ENCODE measurements at places on chromosomes 2 and 18. TPM values are rescaled to one million over a fixed set of nuclear protein-coding genes. Genes with fewer than 3 reads are reported as not detected.

RFTN2 gene
- total RNA-seq: 2.3 TPM

GRCh38 chr2:231297108-231297908 is 98.2 kb upstream of the B3GNT7 start:
- DNase-seq: peak; percentile 54
- no peaks in the 10 kb centered on the region for H3K27me3 ChIP-seq
- no peak overlapping the region for H3K4me3 ChIP-seq
- 0 out of 2 replicates have a peak, but pooled peaks cover 2% of the 10 kb centered on the region for H3K4me1 ChIP-seq

DNA sequence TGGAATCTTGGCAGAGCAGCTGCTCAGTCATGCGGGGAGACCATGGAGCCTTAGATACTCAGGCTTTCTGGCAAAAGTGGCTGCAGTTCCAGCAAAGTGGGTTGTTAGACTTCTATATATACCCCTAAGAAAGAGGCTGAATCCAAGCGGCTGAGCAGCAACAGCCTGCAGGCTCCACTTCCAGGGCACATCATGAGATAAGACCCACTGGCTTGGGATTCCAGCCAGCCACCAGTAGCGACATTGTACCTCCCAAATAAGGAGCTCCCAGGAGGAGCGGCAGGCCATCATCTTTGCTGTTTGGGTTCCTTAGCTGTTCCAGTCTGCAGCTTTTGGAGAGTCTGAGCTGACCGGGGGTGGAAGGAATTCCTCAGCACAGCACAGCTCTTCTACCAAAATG is 150.3 kb upstream of the ST6GAL2 start:
- H3K4me1 ChIP-seq: no peaks in the 10 kb centered on the region
- no peaks in the 10 kb centered on the region for H3K27me3 ChIP-seq
- H3K27ac ChIP-seq: no peak overlapping the region
- H3K4me3 ChIP-seq: no peak overlapping the region

GRCh38 chr2:240628808-240629618 is 3.7 kb downstream of the GPR35 start:
- no peak overlapping the region for H3K4me3 ChIP-seq
- H3K4me1 ChIP-seq: peaks cover 2% of the 10 kb centered on the region
- no peaks in the 10 kb centered on the region for H3K36me3 ChIP-seq
- H3K27ac ChIP-seq: no peak overlapping the region

GRCh38 chr2:83613178-83613577 is 845.9 kb downstream of the SUCLG1 start:
- no peak overlapping the region for H3K27ac ChIP-seq
- no peak overlapping the region for H3K4me3 ChIP-seq
- no peaks in the 10 kb centered on the region for H3K27me3 ChIP-seq
- no peaks in the 10 kb centered on the region for H3K36me3 ChIP-seq
- H3K4me1 ChIP-seq: no peaks in the 10 kb centered on the region

DNA sequence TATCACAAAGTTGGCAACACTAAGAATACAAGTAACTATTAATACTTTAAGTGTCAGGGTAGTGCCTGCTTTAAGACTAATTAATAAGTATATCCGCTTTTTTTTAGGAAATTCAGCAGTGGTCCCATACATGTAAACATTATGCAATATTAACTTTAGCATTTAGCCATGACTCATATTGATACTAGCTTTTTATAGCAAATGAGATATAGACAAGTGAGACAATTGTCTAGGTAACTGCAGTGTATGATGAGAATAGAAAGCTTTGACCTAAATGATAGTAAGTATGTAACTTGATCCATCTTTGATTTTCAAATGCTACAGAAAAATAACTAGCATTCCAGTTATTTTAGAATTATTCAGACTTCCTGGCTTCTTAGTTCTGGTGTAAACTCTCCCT is 27.4 kb upstream of the VRK2 start:
- H3K4me1 ChIP-seq: 0 out of 2 replicates have a peak, but pooled peaks cover 2% of the 10 kb centered on the region
- no peak overlapping the region for H3K4me3 ChIP-seq
- DNase-seq: peak; percentile 17
- no peaks in the 10 kb centered on the region for H3K36me3 ChIP-seq

TRIM43 gene
- total RNA-seq: not detected

DNA sequence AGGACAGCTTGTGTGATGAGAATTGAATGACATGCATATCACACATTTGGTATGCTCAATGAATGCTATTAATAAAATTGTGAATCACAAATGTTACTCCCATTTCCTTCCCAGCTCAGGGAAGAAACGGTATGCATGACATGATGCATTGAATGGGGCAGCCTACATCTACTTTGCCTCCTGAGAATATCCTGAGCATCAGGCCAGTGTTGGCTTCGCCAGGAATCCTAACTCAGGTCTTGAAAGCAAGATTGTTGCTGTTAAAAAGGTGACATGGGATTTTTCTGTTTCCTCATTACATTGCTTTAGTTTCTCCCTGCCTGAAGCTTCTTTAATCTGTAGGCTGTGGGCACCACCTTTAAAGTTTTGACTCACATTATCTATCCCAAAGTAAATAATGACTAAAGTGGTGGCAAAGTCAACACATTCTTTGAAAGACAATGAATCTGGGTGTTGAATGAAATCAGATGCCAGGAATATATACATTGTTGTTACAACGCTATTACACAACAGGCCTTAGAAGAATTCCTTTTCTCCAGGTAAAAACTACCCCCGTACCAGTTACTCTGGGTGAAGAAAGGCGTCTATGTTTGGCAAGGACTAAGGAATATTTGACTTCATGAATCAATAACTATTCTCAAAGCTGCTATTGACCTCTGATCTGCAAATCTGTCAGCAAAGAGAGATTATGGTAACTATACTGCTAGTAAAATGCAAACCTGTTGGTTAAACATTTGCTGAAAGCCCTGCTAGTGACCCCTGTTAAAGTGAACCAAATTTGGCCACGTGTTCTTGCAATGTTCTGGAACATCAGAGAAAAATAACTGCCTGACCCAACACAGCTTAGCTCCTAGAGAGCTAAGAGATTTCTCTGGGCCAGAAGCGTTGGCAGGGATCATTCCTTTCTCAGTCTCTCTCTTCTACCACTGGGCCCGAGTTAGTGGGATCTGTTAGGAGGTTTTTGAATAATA is 30.5 kb upstream of the NEDD4L start:
- H3K27me3 ChIP-seq: no peaks in the 10 kb centered on the region
- no peak overlapping the region for H3K4me3 ChIP-seq
- H3K36me3 ChIP-seq: no peaks in the 10 kb centered on the region
- H3K27ac ChIP-seq: no peak overlapping the region

- peak overlapping the region; percentile 83 for H3K27ac ChIP-seq
- no peaks in the 10 kb centered on the region for H3K27me3 ChIP-seq
- H3K4me1 ChIP-seq: peaks cover 8% of the 10 kb centered on the region
These were observed 780 bp upstream of the ITGAV start for GRCh38 chr2:186588940-186589611.

Data from IMR-90 (cell line).